ENCODE measurements at places on chromosomes 11 and 22.

- DNase-seq = no peak
These were observed 17.2 kb downstream of the PPFIBP2 start for GRCh38 chr11:7531011-7531410.

DNA sequence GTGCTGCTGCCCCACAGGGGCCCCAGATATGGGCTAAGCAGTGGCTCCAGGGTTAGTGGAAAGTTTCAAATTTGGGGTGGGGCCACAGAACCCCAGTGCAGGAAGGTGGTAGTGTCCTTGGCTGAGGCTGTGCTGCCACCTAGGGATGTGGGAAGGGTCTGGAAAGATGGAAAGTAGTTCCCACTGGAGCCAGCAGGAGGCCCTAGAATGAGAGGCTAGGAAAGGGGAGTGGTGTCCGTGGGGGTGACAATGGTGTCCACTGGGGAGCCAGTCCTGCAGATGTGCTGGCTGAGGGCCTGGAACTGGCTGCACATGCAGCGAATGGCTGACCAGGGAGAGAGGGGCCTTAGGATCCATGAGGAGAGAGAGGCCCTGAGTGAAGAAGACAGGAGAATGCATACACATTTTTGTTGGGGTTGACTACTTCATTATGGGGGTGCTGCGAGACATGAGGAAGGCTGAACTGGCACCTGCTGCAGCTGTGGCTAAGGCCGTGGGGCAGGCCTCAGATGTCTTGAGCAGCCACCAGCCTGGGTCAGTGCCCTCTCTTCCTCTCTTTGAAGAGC lies 21.1 kb downstream of the RFPL3 start:
- no peak for DNase-seq

DNA sequence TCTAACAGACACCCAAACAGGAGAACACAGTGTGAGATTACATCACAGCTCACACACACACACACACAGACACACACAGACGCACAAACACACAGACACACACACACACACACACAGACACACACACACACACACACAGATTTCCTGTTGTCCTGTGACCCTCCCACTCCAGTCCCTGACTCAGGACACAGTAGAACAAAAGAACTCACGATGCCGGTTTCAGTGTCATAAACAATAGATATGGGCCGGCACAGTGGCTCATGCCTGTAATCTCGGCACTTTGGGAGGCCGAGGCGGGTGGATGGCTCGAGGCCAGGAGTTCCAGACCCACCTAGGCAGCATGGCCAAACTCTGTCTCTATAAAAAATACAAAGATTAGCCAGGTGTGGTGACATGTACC lies 13.8 kb upstream of the KAT5 start:
- no peak for DNase-seq

DNA sequence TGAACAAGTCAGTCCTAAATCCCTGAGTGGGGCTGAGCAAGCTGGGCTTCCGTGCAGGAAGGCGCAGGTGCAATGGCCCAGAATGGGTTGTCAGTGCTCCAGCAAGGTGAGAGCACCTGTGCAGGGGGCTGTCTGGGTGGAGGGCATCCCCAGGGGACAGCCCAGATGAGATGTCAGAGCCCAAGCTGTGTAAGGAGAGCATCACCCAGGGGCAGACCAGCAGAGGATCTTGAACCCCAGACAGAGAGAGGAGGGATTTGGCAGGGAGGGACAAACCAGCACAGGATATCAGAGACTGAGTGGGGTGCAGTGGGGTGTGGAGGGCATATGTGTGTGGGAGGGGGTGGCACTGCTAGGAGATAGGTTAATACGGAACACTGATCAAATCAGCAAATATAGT lies 114.9 kb upstream of the TMEM45B start:
- no peak for DNase-seq

GRCh38 chr11:120523196-120523595 lies 11.6 kb downstream of the GRIK4 start:
- DNase-seq = peak; percentile 13

- DNase-seq = no peak
These were observed 68.0 kb upstream of the OLFML1 start for GRCh38 chr11:7417328-7417727.

- no peak for DNase-seq
These were observed 29.4 kb downstream of the YWHAH start for GRCh38 chr22:31973739-31974138.

DNA sequence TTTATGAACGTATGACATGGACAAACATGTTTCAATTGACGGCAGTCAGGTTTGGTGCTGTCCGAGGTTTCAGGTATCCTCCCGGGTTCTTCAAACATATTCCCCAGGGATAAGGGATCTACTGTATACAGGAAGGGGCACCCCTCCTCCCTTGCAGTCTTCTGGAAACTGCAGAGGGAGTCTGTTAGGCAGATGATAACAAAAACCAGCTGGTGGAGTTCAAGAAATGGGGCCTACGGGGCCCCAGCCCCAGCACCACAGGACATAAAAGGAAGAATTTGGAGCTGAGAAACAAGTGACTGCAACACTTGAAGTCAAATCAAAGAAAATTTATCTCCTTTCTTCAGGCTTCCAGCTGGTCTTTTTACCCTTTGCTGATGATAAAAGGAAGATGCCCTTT lies 32.1 kb downstream of the SNU13 start:
- no peak for DNase-seq

DNA sequence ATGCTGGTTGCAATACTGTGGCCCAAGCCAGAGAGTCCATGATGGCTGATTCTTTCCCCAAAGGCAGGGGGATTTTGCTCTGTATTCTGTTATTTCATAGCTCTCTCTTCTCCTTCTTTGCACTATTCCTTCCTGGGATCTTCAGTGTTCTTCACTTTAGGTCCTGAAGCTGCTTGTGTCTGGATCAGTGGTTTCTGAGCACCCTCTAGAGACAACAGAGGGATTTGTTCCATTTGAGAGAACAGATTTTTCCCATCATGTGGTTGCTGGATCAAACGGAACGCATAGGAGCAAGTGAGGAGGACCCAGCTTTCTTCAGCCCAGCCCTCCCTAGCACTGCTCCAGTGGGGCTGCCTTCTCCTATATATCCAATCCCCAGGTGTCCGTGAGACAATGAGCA lies 68.7 kb upstream of the SYN3 start:
- no peak for DNase-seq

DNA sequence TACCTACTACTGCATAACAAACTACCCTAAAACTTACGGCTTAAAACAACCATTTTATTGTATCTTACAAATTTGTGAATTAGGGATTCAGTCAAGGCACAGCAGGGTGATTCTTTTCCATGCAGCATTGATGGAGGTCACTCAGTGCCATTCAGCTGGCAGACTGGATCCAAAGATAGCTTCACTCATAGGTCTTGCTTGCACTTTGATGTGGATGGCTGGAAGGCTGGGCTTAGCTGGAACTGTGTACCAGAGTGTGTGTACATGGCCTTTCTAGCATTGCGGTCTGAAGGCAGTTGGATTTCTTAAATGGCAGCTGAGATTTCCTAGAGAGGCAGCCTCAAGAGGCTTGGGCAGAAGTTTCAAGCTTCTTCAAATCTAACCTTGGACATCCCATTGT lies 25.0 kb downstream of the YAP1 start:
- DNase-seq = no peak

DNA sequence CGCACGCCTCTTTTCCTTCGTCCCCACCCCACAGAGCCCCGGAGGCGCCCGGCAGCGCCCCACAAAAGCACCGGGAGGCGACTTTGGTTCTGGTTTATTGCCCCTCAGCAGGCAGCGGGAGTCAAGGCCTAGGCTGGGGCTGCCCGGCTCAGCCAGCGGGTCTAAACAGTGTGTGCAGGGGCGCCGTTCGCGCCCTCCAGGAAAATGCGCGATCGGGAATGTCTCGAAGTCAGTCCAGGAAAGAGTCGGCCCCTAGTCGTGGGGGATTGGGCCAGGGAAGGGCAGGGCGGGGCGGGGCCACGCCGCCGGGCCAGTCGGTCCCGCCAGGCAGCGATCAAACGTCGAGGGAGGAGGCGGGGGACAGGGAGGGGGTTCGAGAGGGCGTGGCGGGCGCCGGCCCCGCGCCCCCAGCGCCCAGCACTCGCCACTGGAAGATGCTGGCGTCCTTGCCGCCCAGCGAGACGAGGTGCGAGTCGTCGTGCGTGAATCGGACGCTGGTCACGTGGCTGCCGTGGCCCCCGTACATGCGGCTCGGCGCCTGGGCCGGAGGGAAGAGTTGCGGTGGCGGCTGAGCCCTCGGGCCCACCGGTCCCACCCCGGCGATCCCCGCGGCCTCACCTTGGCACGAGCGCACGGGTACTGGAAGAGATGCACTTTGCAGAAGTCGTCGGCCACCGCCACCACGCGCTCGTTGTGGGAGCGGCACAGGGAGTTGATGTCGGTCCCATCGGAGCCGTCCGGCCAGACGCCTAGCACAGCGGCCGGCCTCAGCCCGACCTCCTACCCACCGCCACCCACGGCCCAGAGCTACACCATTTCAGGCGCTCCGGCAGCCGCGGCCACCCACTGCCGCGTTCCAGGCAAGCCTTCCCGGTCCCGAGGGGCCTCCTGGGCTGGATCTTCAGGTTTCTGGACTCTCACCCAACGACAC lies 741 bp upstream of the MTA2 start:
- DNase-seq = peak; percentile 84

- DNase-seq = no peak
These were observed 14.7 kb downstream of the EPS8L2 start for GRCh38 chr11:720642-721246.

- DNase-seq = no peak
These were observed 9.1 kb downstream of the SSH3 start for GRCh38 chr11:67312187-67313021.

- DNase-seq = no peak
These were observed 33.1 kb downstream of the ARAP1 start for GRCh38 chr11:72719144-72719543.

Data from NCI-H774 (cell line).